ENCODE measurements at places on chromosomes 2 and 18.

- DNase-seq, result no peak
Measured at GRCh38 chr2:123502931-123503330, 522.2 kb upstream of the CNTNAP5 start.

DNA sequence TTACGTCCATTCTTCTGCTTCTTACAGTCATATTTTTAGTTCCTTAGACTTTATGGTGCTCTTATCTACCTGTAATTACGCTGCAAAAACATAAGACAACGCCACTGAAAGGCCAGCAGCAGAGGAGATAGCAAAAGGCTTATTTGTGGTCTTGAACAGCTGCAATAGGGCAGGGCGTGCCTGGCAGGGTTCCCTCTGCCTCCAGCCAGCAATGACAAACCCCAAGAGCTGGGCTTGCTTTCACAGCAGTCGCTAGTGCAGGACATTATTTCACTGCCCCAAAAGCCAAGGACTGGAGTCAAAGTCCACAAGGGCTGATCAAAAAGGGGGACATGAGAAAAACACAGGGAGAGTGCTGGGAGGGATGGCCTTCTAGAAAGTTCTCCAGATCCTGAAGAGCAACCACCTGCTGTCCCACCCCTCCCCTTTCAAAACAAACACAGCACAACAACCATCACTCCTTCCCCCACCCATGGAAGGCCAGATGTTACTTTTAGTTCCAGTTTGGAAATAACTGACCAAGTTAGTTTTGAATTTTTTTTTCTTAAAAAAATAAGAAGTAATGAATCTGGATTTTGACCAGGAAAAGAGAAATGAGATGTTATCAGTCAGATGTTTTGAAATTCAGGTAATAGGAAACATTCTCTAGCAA lies 127.8 kb downstream of the RBMS1 start:
- DNase-seq, result no peak

DNA sequence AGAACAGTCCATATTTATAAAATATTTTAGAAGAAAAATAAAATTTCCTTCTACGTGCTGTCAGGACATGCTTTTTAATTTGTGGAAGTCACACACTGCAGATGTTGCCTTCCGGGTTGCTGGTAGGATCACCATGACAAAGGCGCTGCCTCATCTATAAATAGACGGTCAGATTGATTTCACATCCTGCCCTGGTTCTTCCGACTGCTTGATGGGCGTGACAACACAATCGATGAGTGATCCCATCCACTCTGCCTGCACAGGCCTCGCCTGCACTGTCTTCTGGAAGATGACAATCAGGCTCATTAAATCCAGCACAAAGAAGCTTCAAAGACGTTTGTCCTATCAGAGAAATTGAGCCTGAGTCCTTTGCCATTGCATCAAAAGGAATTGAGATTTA lies 318.9 kb upstream of the TRIB2 start:
- no peak for DNase-seq

DNA sequence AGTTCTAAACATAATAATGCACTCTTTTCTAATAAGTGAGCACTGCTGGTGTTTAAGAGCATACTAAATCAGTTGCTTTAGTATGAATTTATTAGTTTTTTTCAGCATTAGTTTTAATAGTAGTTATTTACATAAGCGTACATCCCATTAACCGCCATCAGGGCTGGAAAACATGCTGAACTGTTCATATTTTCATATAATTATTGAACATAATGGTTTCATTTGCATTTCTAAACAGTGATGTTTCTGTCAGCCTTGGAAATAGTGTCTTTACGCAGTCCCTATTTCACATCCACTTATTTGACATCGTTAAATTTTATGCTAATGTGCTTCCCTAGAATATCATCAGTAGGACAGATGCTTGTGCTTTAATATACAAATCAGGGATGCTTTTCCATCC lies 71.5 kb downstream of the KIAA1328 start:
- DNase-seq, result no peak

DNA sequence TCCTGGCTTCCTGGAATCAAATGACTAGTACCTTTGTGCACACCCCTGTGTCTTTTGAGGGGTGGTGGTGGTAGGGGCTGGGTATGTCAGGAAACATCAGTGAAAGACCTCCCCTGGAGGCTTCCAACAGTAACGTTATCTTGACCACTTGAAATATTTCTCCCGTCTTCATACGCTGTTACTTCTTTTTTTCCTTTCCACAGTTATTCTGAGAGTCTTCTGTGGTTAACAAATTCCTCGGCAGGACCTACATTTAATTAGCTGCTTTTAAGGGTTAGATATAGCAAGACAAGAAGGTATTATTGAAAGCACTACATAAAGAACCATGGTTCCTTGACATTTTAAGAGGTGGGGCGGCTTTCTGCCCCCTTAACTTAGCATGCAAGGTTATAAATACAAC lies 34.6 kb downstream of the UGP2 start:
- no peak for DNase-seq
